LHCN-M2 (cell line): ENCODE measurements at places on chromosomes 3 and 15.

DNA sequence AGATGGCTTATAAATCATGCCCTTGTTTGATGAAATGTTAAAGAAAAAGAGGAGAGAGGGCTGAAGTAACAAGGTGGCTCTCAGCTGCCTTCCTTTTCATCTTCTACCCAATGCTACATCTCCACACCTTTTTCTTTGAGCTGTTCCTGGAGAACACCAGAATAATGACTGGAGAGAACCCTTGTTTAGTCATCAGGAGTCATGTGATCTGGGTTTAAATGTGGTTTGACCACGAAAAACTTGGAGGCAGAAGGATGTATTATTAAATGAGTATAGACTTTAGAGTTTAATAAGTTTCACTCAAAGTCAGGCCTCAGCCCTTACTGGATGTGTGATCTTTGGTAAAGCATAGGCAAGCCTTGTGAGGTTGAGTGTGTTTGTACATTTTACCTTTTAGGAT, 230.3 kb upstream of the TBL1XR1 start:
- DNase-seq, result peak; percentile 75

- DNase-seq, result no peak
Measured at GRCh38 chr3:113685956-113686721, 10.3 kb downstream of the USF3 start.

DNA sequence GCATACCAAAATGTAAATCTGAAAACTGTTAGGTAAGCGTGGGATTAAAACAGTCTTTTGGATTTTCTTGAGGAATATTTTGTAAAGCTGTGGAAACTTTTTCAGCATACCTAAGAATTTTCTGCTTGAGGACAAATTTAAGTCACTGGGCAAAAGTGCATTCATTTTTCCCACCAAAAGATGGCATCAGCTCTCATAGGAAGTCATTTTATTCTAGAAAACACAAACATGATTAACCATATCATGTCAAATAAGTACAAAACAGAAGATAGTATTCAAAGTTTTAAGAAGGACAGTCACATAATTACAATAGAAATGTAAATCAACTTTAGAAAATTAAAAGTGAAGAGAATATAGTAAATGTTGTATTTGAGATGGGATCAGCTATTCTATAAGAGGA, 63.5 kb downstream of the SLC49A4 start:
- DNase-seq, result peak; percentile 15

DNA sequence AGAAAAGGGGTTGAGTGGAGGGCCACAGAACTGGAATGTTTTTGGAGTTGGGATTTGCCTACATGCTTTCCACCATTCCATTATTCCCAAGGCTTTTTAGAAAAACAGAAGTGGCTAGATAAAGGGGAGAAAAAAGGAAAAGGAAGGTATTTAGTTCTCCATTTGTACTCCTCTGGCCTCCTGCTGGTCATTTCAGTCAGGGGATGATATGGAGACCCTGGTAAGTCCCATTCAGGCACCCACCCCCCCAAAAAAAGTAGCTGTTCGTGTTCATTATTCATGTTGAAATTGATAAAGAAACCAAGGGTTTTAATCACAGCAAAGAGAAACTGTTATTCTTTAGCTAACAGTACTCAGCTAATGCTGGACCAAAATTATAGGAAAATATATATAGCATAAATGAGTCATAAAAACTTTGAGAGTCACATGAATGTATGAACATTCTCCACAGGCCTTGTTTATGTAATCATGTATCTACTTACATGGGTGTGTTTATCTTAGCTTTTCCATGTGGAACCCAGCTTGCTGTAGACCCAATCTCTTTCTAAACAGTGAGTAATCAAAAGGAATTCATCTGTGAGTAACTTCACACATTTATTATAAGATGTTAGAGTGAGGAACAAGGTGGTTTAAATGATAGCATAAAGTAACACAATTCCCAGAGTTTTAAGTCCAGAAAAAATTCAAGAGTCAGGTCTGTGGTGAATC, 167.2 kb downstream of the KCNMB2 start:
- DNase-seq, result peak; percentile 74

DNA sequence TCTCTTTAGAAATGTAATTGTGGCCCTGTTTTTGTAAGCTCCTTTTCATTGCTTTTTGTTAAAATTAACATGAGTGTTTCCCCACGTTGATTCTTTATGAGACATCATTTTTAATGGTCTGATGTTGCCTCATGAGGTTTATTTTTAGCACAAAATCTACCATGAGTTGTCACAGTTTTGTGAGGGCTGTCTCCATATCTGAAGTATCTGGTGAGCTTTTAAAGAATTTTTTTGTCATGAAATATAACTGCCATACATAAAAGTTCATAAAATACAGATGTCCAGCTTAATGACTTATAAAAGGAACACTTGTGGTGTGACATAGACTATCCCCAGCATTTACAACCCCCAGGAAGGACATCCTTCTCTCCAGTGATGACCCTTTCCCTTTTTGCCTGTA, 34.3 kb upstream of the CEMIP start:
- peak; percentile 47 for DNase-seq
